Panc1 (cell line): ENCODE measurements at places on chromosomes 3 and 15.

DNA sequence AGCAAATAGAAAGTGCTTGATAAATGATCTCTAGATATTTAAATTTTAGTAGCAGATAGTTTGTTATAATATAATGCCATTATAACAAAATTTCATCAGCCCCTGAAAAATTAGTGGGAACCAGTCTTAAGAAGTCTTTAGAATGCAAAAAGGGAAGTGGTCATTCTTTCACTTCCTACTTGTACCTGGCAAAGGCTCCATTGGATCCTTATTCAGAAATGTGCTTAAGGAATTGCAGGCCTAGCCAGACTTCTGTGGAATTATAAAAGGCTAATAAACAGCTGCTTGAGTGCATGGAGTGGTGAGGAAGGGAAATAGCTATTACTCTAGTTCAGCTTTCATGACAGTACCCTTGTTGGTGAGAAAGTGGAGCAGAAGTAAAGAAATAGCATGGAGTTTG is 24.2 kb downstream of the PPM1L start:
- DNase-seq: no peak

GRCh38 chr3:5072100-5072816 is 49.8 kb upstream of the ARL8B start:
- DNase-seq: no peak

DNA sequence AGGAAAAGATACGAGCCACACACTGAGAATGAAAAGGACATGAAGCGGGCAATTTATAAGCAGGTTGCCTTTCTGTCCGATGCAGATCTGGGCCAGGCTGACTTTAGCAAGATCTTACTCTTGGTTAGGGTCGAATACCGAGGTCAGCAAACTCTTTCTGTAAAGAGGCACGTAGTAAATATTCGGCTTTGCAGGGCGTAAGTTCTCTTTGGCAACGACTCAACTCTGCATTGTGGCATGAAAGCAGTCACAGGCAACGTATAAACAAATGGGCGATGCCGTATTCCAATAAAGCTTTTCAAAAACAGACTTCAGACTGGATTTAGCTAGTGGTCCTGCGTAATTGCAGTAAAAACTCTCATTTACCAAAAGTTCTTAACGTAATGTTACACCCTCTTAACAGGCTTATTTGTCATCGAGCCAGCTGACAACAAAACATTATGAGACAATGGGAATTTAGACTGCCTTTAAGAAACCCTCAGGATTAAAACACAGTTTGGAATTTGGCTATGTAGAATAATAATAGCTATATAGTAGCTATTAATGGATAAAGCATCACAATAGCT is 13.1 kb upstream of the RPL35A start:
- DNase-seq: no peak

DNA sequence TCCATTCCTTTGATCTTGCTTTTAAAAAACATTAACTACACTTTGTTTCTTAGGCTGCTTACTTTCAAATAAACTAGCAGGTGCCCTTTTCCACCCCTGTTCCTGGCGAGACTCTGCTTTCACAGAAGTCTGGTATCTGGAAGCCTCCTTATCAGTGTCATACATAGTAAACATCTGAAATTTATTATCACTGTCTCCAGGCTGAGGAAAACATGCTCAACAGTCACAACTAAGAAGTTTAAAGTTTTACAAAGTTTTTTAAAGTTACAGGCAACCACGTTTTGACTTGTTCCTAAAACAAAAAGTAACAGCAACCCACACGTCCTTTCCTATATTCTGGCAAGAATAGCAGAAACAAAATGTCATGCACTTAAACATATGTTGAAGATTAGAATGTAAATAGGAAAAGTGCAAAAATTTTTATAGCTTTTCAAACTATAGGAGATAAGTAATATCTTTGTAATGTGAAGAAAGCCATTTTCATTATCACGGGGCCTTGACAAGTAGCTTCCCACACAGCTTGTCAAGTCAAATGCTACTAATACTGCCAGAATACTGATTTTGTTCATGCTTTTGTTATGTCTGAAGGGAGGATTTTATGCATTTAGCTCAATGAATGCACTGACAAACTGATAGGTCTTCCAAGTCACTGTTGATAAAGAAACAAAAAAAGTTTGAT is 275.2 kb upstream of the KCNMB2 start:
- no peak for DNase-seq

DNA sequence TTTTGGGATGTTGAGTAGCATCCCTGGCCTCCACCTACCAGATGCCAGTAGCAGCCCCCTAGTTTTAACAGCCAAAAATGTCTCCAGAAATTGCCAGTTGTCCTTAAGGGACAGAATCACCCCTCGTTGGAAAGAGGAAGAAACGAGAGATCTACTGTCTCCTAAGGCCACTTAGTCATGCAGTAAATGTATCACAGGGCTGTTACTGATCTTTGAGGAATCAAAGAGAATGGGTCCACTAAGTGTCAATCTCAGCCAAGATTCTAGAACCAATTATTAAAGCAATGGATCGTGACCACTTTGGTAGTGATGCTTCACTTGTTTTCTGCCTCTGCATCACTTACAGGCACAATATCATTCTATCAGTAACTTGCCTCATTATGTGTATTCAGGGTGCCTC is 26.4 kb downstream of the POLG start:
- DNase-seq: no peak

GRCh38 chr15:41462084-41462795 is 31.4 kb upstream of the ITPKA start:
- no peak for DNase-seq

DNA sequence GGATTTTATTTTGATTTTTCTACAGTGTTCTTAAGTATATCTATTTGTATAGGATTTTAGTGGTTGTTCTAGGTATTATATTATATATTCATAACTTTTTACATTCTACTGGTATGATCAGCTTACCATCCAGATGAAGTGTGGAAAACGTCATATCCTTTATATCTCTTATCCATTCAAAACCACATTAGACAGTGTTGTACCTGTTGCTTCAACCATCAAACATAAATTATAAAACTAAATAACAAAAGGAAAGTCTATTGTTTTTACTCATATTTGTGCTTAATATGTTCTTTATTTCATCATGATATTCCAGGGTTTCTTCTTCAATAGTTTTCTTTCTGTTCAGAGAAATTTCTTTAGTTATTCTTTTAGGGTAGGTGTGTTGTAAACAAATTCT is 191.4 kb downstream of the RPLP1 start:
- DNase-seq: no peak

GRCh38 chr3:146712806-146713205 is 107.7 kb upstream of the PLSCR5 start:
- DNase-seq: no peak

- DNase-seq: no peak
Observed at GRCh38 chr3:194575484-194576210, 57.6 kb downstream of the TMEM44 start.

- no peak for DNase-seq
Observed at GRCh38 chr3:134334901-134335280, 39.4 kb downstream of the AMOTL2 start.

- DNase-seq: no peak
Observed at GRCh38 chr15:39272901-39273300, 308.0 kb upstream of the THBS1 start.

- DNase-seq: no peak
Observed at GRCh38 chr3:128215800-128216495, 62.7 kb downstream of the EEFSEC start.

- DNase-seq: peak; percentile 38
Observed at GRCh38 chr3:47715928-47716327, 65.8 kb downstream of the SMARCC1 start.

GRCh38 chr3:86800116-86800515 is 190.8 kb downstream of the VGLL3 start:
- DNase-seq: no peak

DNA sequence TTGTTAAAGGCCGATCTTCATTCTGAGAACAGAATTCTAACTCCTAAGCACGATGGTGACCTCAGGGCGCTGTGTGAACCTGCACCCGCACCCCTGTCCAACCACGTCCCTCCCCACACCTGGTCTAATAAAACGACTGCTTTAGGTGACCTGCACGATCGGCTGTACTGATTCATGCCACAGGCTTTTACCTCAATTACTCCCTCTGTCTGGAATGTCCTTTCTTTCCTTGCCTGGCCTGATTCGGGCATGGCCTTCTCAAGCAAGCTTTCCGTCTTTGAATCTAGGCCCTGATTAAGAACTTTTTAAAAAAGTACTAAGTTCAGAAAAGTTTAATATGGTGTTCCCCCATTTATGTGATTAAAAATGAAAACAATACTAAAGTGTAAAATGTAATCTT is 842 bp upstream of the U2SURP start:
- DNase-seq: no peak

GRCh38 chr15:25810631-25811091 is 52.5 kb downstream of the ATP10A start:
- no peak for DNase-seq

DNA sequence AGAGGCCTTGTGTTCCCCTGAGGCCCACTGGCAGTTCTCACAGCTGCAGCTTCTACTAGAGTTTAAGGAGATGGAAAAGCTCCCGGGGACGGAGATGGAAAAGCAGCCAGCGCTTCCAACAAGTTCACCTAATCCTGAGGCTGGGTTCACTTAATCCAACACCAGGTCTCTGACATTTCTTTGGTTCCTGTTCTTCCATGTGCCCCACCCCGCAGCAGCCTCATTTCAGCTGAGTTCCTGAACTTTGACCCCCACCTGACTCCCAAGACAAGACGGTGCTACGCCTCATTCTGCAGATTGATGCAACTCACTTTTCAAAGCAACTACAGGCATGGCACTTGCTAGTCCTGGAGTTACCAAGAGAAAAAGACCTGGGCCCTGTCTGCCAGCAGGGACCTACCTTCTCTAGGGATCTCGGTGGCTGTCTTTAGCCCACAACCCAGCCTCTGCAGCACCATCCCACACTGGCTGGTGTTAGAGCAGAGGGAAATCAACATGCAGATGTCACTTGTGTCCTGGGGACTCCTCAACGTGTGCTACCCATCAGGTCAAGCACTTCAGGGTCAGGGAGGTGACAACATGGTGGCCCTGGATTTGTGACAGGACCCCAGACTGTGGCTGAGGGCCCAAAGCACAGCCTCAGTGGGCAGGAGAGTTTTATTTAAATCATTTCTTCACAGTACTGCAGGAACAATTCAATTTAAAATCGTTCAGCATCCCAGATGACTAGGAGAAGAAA is 406.1 kb downstream of the VPS13C start:
- no peak for DNase-seq

GRCh38 chr15:78808550-78808949 is 2.7 kb downstream of the ADAMTS7 start:
- peak; percentile 20 for DNase-seq

- DNase-seq: no peak
Observed at GRCh38 chr15:98174286-98174685, 213.8 kb downstream of the ARRDC4 start.

DNA sequence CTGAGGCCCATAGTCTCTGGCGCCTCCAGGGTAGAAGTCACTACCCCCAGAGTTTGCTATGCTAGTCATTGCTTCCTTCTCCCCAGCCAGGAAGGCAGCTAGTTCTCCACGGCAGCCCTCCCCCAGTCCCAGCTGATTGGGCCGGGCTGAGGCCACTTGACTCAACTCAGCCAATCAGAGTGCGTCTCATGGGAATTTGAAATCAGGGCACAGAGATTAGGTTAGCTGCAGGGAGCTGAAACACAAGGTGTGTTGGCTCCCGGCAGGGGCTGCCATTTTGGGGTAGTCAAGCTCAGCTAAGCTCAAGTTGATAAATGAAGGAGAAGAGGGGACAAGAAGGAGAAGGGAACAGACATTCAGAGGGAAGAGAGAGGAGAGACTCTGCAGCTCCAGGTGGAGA is 32.8 kb downstream of the LINGO1 start:
- no peak for DNase-seq

DNA sequence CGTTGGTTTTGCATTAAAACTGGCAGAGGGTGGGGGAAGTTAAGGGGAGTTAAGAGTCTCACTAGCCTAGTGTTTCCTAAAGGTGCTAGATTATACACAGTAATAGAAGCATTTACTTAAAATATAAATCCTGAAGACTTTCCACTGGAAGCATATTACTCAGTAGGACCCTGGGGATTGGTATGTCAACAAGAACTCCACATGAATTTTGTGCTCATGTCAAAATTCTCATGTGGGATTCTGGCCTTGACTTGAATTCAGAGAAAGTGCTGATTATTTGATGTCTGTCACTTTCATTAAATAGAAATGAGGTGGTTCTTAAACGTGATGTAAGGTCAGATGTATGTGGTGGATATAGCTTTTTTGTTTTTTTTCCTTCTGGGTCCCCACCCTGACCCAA is 997.2 kb downstream of the TUSC7 start:
- DNase-seq: no peak

DNA sequence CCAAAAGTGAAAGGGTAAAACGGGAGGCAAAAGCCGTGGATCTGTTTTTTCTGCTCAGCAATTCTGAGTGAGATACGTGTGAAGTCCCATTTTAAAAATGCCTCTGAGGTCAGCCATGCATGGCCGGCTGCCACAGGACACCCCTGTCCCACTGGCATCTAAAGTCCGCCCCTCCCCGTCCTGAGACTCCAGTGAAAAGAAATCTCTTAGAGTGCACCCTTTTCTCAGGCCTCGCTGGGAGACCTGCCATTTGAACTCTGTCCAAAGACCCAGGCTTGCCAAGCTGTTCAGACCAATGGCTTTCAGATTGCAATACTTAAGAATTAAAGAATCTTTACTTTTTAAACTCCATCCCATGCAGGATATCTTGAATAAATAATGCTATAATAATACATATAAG is 61.0 kb upstream of the SLC24A5 start:
- DNase-seq: no peak

GRCh38 chr15:57949374-57949943 is 116.1 kb downstream of the ALDH1A2 start:
- DNase-seq: no peak

DNA sequence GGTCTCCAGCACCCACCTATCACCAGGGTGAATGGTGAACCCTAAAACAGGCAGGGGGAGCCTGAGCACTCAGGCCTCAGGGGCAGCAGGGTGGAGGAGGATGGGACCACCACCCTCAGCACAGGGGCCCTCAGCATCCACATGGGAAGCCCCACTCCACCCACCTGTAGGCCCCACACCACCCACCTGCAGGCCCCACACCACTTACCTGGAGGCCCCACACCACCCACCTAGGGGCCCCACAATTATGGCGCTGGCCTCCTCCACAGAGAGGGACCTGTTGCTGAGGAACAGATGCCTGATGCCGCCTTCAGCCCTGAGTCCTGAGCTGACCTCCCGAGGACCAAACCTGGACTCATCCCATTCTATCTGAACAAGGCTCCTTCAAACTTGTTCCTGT is 46.7 kb downstream of the HMCES start:
- no peak for DNase-seq

DNA sequence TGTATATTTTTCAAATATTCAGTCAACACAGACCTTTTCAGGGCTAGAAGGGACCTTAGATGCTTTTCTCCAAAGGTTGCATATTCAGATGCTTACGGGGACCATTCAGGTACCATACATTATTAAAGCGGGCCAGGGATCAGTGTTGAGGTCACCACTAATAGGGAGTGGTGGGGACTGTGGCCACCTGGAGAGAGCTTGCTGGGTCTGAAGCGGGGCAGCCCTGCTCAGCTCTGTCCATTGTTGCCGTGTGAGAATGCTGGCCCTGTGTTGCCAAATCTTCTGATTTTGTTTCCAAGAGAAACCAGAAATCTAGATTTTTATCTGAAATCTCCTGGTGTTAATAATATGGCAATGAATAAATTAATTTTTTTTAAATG is 23.7 kb downstream of the ABHD2 start:
- DNase-seq: no peak

- DNase-seq: no peak
Observed at GRCh38 chr3:67094167-67094566, 96.1 kb downstream of the KBTBD8 start.

GRCh38 chr3:123186695-123187094 is 15.0 kb upstream of the SEC22A start:
- no peak for DNase-seq

GRCh38 chr3:194256040-194256945 is 94.8 kb downstream of the CPN2 start:
- DNase-seq: no peak
